ENCODE measurements at places on chromosomes 2 and 18. TPM values are rescaled to one million over a fixed set of nuclear protein-coding genes. Genes with fewer than 3 reads are reported as not detected.

RAB17 gene
- 0.40 TPM for total RNA-seq

USP40 gene
- 22.1 TPM for total RNA-seq

GRCh38 chr2:192390401-192390800 lies 195.7 kb upstream of the TMEFF2 start:
- DNase-seq = no peak

- DNase-seq = peak; percentile 87
These were observed 2.2 kb downstream of the MPP4 start for GRCh38 chr2:201696151-201696659.

- DNase-seq = no peak
These were observed 103.1 kb downstream of the SH3RF3 start for GRCh38 chr2:109231996-109232705.

GRCh38 chr2:225354281-225354774 lies 45.2 kb upstream of the NYAP2 start:
- peak; percentile 1 for DNase-seq

Data from Daoy (cell line).